ENCODE measurements at places on chromosomes 2 and 18.
A peak's percentile ranks its signal among the peaks of the same experiment; 100 is the strongest.

DNA sequence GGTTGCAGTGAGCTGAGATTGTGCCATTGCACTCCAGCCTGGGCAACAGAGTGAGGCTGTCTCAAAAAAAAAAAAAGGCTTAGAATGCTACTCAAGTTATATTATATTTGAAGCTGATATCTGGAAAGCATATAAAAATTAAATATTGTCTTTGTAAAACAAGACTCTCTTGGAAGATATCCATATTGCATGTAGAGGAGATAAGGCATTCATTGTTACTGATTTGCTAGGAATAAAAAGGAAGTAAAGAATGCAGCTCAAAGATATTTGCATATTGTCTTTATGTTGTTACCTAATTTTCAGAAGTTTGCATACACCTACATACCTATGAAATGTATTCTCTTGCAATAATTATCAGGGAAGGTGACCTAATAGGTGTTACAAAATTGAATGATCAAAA is 79.4 kb downstream of the MYOM1 start:
- DNase-seq: no peak

- no peak for DNase-seq
These were observed 15.2 kb downstream of the LANCL1 start for GRCh38 chr2:210461401-210461800.

DNA sequence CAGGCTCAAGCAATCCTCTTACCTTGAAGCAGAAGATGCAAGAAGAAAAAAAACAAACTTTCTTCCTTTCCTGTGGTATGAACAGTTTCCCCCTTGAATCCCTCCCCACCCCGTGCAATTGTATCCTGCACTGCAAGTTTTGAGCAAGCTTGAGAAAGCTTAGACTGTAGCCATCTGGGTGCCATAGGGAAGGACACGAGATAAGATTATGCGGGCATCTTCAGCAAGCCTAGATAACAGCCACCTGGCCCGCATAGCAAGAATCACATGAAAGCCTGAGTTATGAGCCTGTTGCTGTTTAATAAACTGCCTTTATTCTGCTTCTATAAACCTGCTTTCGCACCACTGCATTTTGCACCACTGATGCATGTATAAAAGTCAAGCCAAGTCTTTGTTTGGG is 27.3 kb upstream of the CDCA7 start:
- DNase-seq: no peak

- no peak for DNase-seq
These were observed 59.6 kb downstream of the NCK2 start for GRCh38 chr2:105804266-105804665.

DNA sequence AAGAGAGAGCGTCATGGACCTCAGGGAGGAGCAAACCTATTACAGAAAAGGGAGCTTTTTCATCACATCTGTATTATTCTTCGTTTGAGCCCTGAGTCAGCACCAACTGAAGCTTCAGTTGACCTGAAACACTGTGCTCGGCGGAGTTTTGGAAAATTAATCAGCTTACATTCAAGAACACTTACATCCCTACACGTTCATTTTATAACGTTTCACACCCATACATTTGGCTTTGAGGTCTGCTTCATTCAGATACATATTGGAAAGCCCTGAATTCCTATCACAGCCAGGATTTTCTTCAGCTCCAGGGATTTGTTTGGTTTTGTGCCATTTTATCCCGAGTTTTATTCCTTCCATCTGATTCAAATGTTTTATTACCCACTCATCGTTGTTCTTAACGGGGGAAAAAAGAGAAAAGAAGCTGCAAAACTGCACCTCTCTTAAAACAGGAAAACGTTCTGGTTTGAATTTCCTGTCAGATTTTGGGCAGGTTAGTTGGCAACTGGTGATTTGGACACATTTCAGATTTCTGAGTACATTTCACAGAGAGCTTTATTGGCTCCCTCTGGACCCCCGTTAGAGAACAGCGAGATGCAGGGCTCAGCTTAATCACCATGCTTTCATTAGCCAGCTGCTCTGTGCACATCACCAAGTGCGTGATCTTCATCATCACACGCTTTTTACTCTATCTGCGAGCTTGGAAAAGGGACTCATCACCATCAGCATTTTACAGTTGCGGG is 88.8 kb downstream of the CDC42EP3 start:
- DNase-seq: peak; percentile 51

- DNase-seq: no peak
These were observed 550.3 kb upstream of the TNP1 start for GRCh38 chr2:217409949-217410680.

- no peak for DNase-seq
These were observed 286.8 kb upstream of the HS6ST1 start for GRCh38 chr2:128605421-128605820.

DNA sequence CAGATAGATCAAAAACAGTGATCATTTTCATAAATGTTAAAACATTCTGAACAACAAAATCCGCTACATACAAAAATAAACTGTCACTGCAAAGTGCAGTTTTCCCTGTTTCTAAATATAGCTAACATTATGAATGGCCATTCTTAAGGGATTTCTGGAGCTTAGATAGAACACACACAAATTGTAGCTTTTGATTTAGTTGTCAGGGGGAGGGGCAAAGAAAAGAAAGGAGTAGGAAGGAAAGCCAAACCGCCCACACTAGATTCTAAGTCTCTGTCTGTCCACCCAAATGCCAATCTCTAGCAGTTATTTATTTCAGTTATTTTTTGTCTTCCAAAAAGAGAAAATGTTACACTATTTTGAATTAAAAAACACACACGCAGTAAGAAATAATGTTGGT is 182.4 kb downstream of the CDH2 start:
- DNase-seq: no peak

GRCh38 chr2:199273042-199273511 is 184.7 kb downstream of the SATB2 start:
- DNase-seq: no peak
